B cell (primary cell): ENCODE measurements at places on chromosomes 5 and 9. TPM values are rescaled to one million over a fixed set of nuclear protein-coding genes. Genes with fewer than 3 reads are reported as not detected.
A peak's percentile ranks its signal among the peaks of the same experiment; 100 is the strongest.

DNA sequence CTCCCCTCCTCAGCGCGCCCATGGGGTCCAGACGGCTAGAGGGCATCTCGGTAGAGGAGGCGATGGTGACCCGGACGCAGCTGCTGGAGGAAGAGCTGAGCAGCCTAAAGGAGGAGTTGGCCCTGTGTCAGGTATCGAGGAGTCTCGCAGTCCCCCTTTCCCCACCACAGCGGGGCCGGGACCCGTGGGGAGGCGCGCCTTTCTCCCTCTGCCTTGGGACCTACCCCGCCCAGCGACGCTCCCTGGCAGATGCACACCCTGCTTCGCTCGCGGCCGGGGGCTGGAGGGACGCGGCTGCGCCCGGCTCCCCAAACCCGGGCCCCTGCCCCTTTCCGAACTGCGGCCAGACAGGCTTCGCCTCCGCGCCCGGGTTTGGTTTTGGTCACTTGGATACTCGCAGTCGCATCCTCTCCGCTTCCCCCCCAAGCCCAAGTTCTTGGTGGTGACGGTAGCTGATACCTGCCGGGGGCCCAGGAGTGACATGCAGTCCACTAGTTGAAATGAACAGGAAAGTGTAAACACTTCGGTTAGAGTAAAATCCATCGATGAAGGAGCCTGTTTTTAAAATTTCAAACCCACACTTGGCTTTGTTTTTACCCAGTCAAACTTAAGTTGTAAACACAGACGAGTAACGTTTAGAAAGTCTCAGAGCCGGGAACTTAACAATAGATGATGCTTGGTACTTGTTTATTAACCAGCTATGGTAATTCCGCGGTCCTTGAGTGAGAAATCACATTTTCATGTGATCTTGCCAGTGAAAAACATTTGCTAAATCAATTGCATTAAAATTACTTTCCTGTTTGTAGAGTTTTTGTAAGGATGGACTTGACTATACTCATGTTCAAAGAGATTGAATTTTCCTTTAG lies 688 bp downstream of the CNTLN start:
- DNase-seq: no peak

- DNase-seq: no peak
Measured at GRCh38 chr5:168931638-168932345, 352.6 kb upstream of the PANK3 start.

DNA sequence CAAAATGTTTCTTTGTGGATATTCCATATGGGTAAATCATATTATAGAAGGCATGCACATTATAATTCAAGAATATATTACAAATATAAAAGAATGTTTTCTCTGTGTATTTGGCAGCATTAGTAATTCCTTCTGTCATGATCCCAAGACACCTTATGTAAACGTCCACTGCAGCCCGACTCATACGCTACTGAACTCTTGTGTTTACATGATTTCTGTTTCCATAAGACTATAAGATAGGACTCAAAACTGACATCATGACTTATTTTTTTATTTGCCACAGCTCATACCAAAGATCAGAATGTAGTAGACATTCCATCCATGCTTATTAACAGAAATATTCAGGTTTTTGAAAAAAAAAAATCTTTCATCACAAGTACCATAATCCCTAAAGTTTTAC lies 234.1 kb downstream of the AP3B1 start:
- DNase-seq: no peak

GRCh38 chr5:58410441-58410840 lies 49.4 kb downstream of the PLK2 start:
- DNase-seq: no peak

DNA sequence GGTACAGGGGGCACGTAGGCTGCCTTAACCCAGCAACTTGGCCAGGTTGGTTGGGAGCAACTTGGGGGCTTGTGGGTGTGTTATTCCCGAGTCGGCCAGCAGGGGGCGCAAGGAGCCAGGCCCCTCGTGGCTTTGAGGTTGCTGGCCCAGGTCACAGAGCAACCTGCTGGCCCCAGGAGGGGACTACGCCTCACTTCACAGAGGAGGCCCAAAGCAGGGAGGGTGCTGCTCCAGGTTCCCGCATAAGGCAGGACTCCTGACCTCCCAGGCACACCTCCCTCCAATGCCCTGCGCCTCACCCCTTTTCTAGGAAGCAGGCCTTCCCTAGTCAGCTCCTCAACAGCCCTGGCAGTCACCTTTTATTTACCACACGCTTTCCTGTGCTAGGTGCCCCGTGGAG lies 18.1 kb downstream of the KYAT1 start:
- peak; percentile 86 for DNase-seq

GRCh38 chr9:79868567-79869189 lies 296.9 kb downstream of the TLE4 start:
- DNase-seq: peak; percentile 57

The ZNF618 gene
- 2.5 and 3.0 TPM in 2 replicates for total RNA-seq

The TRAF2 gene
- total RNA-seq: 54.5 and 55.4 TPM in 2 replicates

- DNase-seq: no peak
Measured at GRCh38 chr9:7828334-7828733, 28.8 kb upstream of the DMAC1 start.

The CATSPER3 gene
- total RNA-seq: 0.79 and 2.7 TPM in 2 replicates

The TMEM171 gene
- not detected in 2 replicates for total RNA-seq

DNA sequence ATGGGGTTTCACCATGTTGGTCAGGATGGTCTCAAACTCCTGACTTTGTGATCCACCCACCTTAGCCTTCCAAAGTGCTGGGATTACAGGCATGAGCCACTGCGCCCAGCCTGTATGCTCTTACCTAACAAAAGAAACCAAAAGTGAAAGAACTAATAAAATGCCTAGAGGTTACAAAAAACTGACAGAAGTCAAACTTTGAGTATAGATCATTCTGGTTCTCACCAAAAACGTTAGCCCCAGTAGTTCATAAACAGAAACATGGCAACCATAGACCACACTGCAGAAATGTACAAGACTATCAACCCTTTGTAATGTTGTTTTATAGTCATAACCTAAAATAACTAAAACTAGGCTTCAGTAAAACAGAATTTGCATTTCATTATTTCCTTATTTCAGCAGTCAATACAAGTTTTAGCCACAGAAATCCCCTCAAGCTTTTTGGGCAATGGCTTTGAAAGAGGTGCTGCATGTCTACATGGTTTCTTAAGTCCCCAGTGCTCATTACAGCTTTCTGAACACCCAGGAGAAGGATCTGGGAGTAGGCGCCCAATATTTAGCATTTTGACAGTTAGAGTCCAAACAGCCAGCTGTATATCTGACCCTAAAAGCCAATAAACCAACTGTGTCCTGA lies 72.5 kb downstream of the EPB41L4A start:
- DNase-seq: no peak

- no peak for DNase-seq
Measured at GRCh38 chr5:72633041-72633445, 125.8 kb upstream of the ZNF366 start.

The PCDHA1 gene
- total RNA-seq: not detected in 2 replicates

The GDF9 gene
- total RNA-seq: 0.51 and 0.67 TPM in 2 replicates

DNA sequence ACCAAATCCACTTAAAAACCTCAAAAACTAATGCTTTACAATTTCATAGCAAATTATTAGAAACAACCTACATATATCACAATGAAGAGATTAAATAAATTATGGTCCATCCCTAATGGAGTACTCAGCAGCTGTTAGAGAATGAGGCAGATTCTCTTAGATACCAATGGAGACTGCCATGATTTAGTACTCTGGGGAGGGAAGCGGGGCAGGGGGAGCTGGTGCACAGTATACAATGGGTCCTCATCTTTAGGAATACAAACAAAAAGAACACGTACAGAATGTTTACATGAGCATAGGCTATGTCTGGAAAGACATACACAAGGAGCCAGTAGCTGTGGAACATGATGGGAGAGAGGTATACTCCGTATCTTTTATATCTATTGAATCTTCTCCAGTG lies 2.0 kb downstream of the LIFR start:
- DNase-seq: no peak

- no peak for DNase-seq
Measured at GRCh38 chr9:117302487-117302886, 112.4 kb downstream of the ASTN2 start.

- no peak for DNase-seq
Measured at GRCh38 chr5:115414406-115415142, 118.1 kb upstream of the CCDC112 start.

DNA sequence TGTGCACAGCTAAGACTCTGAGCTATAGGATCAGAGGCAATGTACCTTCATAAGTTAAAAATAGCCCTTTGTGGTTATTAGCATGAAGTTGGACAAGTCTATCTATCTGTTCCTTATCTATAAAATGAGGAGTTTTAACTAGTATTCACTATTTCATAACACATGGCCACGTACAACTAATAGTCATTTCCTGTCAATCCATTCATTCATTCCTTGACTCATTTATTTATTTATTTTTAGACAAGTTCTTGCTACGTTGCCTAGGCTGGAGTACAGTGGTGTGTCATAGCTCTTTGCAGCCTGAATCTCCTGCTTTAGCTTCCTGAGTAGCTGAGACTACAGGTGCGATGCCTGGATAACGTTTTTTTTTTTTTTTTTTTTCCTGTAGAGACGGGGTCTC lies 92.1 kb downstream of the NR3C1 start:
- no peak for DNase-seq

The RGS7BP gene
- not detected in 2 replicates for total RNA-seq

DNA sequence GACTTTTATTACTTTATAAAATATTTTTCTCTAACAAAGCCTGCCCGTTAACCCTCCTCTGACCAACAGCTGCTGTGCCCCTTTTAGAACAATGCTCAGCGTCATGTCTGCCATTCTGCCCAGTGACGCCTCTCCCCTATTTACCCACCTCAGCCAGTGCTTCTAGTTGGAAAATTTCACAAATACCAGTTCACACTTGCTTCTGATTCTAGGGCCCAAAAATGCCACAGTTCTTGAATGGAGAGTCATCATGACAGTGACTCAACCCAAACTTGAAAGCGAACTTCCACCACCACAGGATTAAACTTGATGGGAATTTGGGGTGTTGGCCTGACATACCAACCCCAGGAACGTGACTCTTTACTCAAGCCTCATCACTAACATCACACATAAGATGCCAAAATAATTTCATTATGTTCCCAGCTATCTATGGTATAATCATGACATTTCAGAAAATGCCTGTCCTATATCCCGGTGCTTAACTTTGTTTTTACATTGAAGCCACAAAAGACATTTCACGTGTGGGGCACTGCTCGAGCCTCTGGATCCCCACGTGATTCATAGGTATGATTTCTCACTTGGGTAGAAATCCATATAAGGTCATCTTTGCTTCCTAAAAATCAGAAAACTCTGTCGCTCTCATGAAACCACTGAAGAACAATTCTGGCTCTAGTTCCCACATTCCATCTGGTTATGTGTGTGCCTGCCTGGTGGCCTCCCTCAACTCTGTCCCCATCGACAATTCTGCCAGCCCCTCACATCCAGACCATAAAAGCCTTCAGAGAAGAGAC lies 220.9 kb downstream of the ACTL7B start:
- DNase-seq: no peak

- DNase-seq: no peak
Measured at GRCh38 chr9:74120061-74120460, 377.1 kb upstream of the RORB start.

DNA sequence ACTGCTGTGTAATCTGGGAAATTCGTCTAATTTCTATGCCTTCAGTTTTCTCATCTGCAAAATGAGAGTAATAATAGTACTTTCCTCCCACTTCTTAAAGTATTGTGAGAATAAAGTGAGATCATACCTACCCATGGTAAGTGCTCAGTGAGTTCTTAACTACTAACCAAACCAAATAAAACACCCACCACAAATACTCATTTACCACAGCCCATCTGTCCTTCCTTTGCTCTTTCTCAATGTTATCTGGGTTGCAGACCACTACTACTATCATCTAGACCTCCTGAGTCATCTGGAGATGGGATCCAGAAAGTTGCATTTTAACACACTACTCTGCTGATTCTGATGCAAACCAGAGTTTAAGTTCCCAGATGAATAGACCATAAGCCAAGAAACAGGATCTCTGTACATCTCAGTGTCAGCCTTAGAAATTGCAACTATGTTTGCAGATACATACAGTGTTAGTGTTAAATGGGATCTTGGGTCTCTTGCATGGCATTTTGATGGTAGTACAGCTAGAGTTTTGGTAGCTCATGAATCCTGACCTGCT lies 105.4 kb upstream of the ATP10B start:
- DNase-seq: no peak

- DNase-seq: no peak
Measured at GRCh38 chr5:139378101-139378825, 4.8 kb downstream of the SLC23A1 start.
